CD4-positive, alpha-beta T cell treated with Interleukin-4 for 1 hour (primary cell): ENCODE measurements at places on chromosomes 5 and 9.

DNA sequence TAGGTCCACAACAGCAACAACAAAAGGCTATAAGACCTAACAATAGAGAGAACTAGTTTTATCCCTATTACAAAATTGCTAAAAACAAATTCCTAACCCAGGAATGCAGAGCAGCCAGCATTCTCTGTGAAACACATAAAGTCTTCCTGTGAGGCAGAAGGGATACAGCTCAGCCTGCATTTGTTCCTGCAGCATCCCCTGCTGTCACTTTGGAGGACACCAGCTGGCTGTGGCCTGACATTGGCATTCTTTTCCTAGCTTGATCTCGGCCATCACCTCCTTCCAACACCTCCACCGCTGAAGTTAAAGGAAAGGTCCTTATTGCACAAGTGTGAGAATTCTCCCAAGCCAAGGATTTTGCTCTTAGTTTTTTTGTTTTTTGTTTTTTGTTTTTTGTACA, 186.1 kb downstream of the SNCAIP start:
- no peak for DNase-seq

GRCh38 chr5:10590226-10590999, 26.5 kb downstream of the ANKRD33B start:
- no peak for DNase-seq

GRCh38 chr5:60161340-60161934, 267.9 kb upstream of the PDE4D start:
- DNase-seq = no peak

DNA sequence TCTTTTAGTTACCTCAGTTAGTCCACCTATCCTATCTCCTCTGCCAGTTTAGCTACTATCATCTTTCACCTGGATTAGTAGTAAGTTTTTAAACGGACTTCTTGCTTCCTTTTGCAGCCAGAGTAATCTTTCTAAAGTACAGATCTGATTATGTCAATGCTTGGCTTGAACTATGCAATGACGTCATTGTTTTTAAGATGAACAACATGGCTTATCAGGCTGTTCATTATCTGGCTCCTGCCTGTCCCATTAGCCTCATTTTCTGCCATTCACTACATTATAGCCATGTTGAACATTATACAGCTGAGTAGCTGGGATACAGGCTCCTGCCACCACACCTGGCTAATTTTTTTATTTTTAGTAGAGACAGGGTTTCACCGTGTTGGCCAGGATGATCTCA, 98.7 kb downstream of the RANBP17 start:
- no peak for DNase-seq

DNA sequence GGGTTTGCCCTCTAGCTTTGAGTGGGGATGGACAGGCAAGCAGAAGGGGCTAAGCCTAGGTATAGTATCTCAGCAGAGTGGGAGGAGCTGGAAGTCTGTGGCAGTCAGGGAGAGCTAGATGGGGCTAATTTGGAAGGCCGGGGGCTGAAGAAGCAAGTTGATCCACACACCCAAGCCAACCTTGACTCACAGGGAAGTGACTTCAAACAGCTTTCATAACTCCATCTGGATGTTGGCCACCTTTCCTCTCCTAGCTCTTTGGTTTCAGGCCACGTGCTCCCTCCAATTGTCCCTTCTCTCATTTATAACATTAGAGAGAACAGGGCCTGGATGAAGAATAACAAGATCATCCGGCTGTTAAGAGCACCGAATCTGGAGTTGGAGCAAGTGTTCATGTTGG, 36.8 kb downstream of the EGR1 start:
- DNase-seq = no peak

DNA sequence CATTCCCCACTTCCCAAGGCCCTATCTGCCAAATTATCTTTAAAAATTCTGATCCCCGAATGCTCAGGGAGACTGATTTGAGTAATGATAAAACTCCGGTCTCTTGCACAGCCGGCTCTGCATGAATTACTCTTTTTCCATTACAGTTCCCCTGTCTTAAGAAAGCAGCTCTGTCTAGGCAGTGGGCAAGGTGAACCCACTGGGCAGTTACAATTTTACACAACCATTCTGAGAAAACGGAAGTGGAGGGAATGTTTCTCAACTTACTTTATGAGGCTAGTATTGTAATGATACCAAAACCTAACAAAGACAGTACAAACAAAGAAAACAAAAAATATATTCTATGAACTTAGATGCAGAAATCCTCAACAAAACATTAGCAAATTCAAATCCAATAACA, 100.0 kb downstream of the MCTP1 start:
- DNase-seq = no peak

- DNase-seq = no peak
These were observed 56.6 kb upstream of the IFNK start for GRCh38 chr9:27467486-27467885.

DNA sequence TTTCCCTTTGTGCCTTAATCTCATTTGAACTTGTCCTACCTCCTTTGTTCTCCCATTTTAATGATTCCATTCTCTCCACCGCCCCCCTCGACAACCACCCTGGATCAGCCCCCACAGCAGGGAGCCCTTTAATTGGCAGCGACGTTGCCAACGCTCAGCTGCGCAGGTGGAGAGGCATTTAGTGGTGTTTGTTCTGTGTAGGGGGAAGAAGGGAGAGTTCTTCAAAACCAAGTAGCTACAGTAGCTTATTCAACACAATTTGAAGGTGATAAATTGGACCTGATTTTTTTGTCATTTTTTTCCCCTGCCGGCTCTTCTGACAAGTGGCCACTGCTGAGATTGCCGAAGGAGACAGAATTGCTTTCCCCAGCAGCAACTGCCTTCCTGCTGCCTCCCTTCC, 499.1 kb downstream of the CDK5RAP2 start:
- no peak for DNase-seq

DNA sequence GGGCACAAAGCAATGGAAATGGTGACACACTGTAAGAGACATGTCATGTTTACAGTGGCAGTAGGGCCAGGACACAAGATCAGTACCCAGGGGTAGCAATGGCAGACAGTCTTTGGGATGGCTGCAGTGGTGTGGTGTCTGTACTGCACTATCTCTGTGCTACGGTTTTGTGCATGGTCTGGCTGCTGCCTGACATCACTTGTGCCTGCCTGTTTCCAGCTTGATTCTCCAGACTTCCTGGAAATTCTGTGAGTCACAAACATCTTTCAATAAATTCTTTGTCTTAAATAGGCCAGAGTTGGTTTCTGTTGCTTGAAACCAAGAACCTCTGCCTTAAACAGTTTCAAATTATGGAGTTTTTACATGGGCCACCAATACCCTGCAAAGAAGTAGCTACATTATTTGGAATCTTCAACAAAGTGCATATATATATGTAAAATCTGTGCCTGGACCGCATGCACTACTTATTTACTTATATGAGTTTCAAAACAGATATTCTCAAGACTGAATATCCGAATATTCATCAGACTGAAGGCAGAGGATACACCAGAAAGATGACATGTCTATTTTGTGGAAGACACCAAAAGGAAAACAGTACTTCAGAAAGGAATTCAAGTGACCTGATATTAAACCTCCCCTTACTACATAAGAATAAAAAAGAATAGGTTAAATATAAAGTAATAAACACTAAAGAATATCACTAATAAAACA, 188.1 kb downstream of the RFX3 start:
- no peak for DNase-seq

DNA sequence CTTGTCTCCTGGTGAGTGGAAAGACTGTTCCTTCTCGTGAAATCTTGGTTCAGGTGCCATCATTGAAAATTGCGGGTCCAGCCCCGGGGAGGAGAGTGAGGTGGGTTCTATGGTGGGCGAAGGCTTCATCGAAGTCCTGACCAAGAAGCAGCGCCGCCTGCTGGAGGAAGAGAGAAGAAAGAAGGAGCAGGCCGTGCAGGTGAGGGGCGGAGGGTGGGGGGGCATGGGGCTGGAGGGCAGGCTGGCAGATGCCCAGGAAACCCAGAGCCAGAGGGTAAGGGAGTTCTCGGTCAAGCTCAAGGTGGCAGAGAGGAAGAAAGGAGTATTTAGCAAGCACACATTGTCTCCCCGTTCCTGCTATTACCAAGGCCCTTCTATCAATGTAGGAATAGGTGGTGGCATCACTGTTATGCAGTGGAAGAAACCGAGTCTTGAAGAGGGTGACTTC, 24.3 kb upstream of the POMT1 start:
- DNase-seq = peak; percentile 64

- DNase-seq = no peak
These were observed 1688.4 kb upstream of the CDH9 start for GRCh38 chr5:28726815-28727214.

DNA sequence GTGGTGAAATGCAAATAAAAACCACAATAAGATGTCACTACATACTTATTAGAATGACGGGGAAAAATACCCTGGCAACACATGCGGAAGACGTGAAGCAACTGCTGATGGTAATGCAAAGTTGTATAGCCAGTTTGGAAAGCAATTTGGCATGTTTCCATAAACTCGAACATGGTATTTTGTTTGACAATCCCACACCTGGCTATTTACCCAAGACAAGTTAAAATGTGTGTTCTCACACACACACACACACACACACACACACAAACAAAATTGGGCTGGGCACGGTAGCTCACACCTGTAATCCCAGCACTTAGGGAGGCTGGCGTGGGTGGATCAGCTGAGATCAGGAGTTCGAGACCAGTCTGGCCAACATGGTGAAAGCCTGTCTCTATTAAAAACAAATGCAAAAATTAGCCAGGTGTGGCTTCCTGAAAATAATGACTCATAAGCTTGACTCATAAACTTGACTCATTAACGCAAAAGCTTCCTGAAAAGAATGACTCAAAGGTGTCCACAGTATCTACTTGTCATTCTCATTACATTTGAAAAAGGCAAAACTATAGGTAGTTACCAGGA, 456.5 kb downstream of the CDH18 start:
- DNase-seq = no peak

- no peak for DNase-seq
These were observed 84.8 kb downstream of the RAD23B start for GRCh38 chr9:107367727-107368502.

DNA sequence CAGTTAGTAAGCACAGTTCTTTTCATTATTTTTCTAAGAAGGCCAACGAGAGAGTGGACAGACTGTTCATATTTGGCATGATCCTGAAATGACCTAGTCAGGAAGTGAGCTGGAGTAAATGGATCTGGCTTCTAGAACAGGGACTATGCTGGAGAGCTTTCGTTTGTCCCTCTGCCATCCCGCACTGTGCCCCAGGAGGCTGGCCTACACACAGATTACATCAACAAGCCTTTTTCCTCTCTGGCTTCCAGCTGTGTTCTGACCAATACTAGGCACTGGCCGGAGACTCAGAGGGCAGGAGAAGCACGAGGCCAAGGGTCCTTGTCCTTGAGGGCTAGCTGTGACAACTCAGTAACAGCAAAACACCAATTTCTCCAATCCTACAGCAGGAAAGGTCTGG, 127.8 kb downstream of the MED27 start:
- DNase-seq = no peak

- DNase-seq = no peak
These were observed 47.1 kb downstream of the SEMA5A start for GRCh38 chr5:9498541-9499497.

- DNase-seq = no peak
These were observed 268.9 kb downstream of the PIK3R1 start for GRCh38 chr5:68484307-68485068.

GRCh38 chr9:111994831-111995458, 98.3 kb downstream of the UGCG start:
- no peak for DNase-seq
